ENCODE measurements at places on chromosomes 12 and 14. TPM values are rescaled to one million over a fixed set of nuclear protein-coding genes. Genes with fewer than 3 reads are reported as not detected.
A peak's percentile ranks its signal among the peaks of the same experiment; 100 is the strongest.

Gene FAM181A
- not detected for total RNA-seq

Gene A2M
- total RNA-seq = 77.1 TPM

Gene EMP1
- 111 TPM for total RNA-seq

Gene MMP19
- total RNA-seq = 0.66 TPM

Gene TAS2R9
- total RNA-seq = 1.1 TPM

Gene OR10A7
- not detected for total RNA-seq

Gene OR4L1
- not detected for total RNA-seq

Gene SLC16A7
- total RNA-seq = 10.3 TPM

Gene ASIC1
- 0.15 TPM for total RNA-seq

Gene FOXM1
- total RNA-seq = not detected

Gene SLCO1C1
- total RNA-seq = not detected

Gene TBX3
- 13.0 TPM for total RNA-seq

Gene MSI1
- total RNA-seq = not detected

- no peak for DNase-seq
Observed at GRCh38 chr12:5588591-5588990, 156.7 kb downstream of the NTF3 start.

GRCh38 chr12:10153271-10154144, 18.4 kb downstream of the OLR1 start:
- DNase-seq = peak; percentile 40

DNA sequence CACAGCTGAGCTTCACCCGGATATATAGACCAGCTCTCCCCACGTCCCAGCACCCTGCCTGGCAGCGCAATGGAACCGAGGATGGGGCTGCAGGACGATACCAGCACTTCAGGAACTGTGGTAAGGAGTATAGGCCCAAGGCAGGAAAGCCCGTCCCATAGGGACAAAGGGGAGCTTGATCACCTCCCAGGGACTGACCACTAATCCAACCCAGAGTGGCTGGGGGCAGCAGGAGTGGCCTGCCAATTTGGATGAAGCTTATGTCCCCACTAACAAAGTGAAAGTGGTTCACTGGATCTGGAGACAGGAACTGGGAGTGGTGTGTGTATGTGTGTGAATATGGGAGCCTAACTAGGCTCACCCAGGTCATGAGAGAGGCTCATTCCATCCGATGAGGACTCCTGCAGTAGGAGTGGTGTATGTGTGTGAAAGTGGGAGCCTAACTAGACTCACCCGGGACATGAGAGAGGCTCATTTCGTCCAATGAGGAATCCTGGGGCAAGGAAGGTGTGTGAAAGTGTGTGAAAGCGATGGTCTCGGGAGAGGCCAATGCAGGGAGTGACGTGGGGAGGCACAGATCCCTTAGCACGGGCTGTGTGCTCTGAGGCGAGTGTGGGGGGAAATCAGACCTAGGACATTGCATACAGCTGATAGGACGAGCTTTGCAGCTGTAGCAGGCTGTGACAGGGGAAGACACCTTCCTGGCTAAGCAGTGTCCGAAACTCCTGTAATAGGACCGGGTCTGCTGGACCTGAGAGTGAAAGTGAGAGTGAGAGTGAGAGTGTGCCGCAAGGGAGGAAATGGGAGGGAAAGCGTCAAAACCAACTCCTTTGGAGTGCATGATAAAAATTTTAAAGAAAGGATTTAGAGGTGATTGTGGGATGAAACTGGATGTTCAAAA, 25.7 kb downstream of the KLRK1 start:
- DNase-seq = peak; percentile 49

DNA sequence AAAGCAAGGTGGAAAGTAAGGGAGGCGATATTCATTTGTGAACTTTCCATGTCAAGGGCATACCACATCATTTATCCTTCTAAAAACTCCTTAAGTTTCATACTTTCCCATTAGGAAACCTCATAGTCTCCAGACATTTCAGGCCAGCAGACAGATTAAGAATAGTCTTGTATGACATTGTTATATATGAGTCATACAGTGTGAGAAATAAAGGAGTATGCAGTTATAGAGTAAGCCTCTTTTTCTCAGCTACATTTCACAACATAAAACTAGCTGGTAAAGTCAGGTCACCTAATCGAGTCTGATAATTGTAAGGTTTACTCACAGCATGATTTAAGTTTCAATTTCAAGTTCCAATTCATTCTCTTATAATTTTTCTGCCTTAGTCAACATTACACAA, 164.3 kb downstream of the GRIP1 start:
- no peak for DNase-seq

DNA sequence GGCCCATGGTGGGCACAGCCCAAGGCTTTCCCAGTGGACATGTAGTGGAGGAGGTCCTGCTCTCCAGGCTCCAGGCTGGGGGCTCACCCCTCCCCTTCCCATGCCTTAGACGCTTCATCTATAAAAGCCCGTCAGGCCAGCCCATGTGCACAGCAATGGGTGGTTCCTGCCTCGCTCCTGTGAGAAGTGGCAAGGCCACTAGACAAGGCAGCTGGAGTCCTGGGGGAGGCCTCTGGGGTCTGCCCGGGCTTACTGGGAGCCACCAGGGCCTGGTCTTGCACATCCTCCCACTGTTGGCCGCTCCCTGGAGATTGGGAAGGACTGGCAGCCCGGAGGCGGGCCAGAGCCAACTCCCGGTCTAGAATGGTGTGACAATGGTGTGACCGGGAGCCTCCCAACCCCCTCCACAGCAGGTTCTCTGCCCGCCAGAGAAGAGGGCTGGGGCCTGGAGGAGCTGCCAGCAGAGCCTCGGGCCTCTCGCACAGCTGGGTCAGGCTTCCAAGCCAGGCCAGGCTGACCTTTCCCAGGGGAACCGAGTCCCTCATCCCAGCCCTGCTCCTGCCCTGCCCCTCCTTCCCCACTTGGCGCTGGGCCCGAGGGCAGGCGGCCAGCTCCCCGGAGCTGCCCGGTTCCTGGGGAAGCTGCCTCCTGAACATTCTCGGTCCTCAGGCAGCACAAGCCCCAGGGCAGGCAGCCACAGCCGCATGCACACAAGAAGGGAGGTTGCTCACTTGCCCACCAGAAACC, 97.9 kb downstream of the RFLNA start:
- DNase-seq = peak; percentile 97

DNA sequence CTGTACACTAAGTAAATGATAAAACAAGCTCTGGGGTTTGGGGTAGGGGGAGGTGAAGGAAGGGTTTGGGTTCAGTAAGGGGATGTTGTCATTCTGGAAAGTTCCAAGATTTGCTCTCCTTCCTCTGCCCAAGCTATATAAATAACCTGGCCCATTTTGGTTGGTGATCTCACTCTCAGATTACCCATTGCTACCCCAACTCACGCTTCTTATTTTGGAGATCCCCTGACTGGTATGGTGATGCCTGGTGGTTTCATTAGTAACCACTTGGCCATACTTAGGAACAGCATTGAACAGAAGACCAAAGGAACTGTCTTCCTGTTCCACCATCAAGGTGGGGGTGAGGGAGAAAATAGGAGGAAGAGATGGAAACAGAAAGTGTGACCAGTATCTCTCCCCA, 259.6 kb upstream of the TBX3 start:
- DNase-seq = no peak

DNA sequence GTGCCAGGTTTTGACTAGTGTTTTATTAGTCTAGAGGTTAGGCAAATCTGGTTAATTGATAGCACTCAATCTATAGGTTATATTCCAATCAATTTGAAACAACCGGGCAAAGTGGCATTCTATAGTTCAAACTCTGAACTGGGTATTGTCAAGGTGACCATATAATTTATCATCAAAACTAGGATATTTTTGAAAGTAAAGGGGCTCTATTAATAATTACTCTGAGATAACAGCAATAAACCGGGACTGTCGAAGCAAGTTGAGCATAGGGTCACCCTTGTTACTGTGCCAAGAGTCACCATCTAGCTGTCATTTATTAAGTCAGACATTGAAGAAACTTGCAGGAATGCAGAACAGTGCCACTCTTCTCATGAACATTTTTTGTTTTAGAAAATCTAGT, 321.2 kb downstream of the RAD51B start:
- no peak for DNase-seq

GRCh38 chr12:58775396-58775795, 144.9 kb downstream of the LRIG3 start:
- no peak for DNase-seq

GRCh38 chr14:73680821-73681220, 33.4 kb downstream of the PNMA1 start:
- no peak for DNase-seq

DNA sequence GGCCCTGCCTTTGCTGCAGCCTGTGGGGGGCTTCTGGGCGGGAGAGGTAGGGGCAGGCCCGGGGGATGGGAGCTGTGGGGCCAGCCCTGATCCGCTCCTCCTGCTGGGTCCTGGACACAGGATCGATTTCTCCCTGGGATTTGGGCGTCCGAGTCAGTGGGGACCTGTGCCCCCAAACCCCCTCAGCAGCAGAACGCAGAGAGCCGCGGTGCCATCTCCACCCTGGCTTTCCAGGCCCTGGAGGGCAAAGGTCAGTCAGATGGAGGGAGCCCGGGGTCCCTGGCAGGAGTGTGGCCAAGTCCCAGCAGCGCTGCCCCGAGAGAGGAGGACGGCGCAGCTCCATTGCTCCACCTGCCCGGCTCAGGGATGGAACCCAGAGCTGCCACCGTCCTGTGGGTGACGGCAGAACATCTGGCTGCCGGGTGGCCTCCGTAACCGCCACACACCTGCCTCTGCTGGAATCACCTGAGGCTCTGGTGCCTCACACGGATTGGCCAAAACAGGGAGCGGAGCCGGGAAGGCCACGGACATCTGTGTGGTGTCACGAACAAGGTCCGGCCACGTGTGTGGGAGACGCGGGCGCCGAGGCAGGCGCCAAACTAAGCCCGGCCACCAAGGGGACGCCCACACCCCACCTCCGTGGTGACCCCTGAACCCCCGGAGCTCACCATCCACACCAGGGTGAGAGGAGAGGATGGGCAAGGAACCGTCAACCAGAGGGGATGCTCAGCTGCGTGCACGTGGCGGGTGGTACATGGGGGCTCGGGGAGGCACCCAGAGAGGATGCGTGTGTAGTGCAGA, 80.3 kb upstream of the FBRSL1 start:
- no peak for DNase-seq

GRCh38 chr12:53695152-53696145, 19.6 kb upstream of the ATP5MC2 start:
- no peak for DNase-seq

GRCh38 chr14:68210729-68211299, 391.2 kb downstream of the RAD51B start:
- no peak for DNase-seq

GRCh38 chr14:52013984-52014600, 24.7 kb downstream of the RTRAF start:
- DNase-seq = no peak

DNA sequence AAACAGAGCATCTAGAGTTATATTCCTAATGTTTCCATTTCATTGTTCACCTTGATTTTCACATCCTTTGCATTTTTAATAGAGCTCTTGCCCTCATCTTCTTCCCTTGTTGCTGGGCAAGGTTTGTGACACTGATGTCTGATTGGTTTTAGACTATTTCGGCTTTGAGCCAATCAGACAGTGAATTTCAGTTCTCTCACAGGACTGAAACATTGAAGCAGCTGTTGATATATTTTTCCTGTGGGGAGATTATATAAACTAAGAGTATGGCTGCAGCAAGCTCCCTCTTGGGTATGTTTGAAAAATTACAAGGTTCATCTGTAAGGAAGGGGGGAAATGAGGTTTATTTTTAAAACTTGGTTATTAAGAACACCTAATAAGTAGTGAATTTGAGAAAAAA, 51.2 kb downstream of the ATF7IP start:
- DNase-seq = no peak

GRCh38 chr12:96171905-96172304, 22.3 kb upstream of the ELK3 start:
- DNase-seq = no peak

- DNase-seq = no peak
Observed at GRCh38 chr12:25993901-25994651, 35.6 kb downstream of the RASSF8 start.

GRCh38 chr14:32698831-32699230, 239.8 kb upstream of the NPAS3 start:
- DNase-seq = no peak

DNA sequence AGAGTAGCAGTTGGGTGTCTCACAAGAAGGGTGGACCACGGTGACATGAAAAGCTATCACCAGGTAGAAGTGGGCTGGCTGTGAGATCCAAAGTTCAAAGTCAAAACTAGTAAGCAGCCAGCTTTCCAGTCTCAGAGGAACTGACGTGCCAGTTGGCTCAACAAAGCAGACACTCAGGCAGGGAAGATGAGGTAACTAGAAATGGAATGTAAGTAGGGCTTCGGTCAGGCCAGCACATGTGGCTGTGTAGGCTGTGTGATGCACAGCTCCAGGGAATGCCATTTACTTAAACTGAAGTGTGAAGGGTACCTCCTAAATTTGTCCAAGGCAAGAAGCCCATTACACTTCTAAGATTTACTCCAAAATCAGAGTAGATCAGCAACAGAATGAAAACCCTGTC, 43.6 kb downstream of the PTPRR start:
- no peak for DNase-seq

DNA sequence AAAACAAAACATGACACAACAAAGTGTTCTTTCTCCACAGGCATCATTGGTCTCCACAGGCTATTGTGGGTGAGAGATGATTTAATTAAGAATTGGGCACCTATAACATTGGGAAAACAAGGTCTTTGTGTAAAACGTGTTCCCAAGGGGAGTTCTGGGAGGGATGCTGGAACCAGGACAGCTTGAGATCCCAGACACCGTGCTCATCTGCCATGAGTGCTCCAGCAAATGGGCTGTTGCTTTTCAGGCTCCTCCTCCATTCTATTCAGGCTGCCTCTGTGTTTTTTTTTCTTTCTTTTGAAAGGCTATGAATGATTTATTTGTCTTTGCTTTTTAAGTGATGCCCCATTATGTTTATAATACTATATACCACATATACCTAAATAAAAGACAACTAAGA, 122.4 kb downstream of the DACT1 start:
- DNase-seq = no peak

- peak; percentile 5 for DNase-seq
Observed at GRCh38 chr12:34403706-34404376, 381.5 kb downstream of the ALG10 start.

DNA sequence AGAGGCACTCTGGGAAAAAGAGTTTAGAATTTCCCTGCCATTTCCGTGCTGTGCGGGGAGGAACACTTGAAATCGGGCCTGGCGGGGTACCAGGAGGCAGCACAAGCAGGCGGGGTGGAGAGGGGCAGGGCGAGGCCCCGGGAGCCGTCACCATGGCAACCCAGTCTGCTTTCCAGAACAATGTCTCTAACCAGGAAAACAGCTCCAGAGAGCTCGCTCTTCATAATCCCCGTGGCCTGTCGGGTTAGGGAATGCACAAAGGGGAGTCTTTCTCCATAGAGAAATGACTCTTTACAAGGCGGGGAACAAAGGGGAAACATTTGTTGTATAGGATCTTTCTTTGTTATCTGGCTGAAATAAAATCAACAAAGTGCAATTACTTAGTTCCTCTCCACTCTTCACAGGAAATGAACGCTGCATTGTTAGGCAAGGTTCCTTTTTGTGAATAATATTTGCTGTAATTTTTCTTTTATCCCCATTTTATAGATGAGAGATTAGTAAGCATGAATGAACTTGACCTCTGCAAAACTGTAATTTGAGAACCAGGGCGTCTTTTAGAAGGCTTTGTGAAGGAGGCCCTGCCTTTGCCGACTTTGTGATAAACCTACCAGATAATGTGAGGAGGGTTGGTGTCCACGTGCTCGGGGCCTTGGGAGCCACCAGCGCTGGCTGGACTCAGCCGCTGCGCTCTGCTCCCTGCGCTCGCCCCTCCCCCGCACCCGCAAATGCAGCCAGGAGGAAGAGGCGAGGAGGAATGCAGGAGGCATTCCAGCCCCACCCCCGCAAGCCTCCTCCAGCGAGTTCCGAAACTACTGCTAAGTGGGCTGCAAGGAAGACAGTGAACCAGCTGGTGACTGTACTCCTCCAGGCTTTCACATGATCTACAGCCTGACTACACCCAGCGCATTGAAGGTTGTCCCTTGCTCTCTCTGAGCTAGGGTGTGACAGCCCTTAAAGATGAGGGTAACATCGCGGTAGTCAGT, 105.2 kb upstream of the ATF7IP start:
- DNase-seq = peak; percentile 62

Data from gastrocnemius medialis (tissue), 4 donors.